ENCODE measurements at places on chromosomes 4 and X.
A peak's percentile ranks its signal among the peaks of the same experiment; 100 is the strongest.

DNA sequence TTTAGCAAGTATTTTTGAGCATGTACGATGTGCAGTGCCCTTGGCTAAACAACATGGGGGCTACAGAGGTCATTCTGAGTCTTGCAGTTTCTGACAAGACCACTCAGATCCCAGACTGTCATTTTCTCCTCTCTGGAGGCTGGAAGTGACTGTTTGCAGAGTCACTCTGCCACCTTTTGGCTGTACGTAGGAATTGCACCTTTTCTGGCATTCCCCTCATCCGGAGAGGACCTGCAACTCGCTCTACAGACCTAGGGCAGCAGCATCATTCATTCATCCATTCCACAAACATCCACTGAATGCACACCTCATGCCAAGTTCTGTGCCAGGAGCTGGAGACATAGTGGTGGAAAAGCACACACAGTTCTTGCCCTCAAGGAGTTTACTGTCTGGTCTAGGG, 160.4 kb upstream of the GPR101 start:
- DNase-seq = peak; percentile 17

- no peak for DNase-seq
Observed at GRCh38 chr4:23033796-23034195, 341.1 kb downstream of the GBA3 start.

GRCh38 chr4:5455003-5455585, 253.3 kb downstream of the EVC2 start:
- no peak for DNase-seq

DNA sequence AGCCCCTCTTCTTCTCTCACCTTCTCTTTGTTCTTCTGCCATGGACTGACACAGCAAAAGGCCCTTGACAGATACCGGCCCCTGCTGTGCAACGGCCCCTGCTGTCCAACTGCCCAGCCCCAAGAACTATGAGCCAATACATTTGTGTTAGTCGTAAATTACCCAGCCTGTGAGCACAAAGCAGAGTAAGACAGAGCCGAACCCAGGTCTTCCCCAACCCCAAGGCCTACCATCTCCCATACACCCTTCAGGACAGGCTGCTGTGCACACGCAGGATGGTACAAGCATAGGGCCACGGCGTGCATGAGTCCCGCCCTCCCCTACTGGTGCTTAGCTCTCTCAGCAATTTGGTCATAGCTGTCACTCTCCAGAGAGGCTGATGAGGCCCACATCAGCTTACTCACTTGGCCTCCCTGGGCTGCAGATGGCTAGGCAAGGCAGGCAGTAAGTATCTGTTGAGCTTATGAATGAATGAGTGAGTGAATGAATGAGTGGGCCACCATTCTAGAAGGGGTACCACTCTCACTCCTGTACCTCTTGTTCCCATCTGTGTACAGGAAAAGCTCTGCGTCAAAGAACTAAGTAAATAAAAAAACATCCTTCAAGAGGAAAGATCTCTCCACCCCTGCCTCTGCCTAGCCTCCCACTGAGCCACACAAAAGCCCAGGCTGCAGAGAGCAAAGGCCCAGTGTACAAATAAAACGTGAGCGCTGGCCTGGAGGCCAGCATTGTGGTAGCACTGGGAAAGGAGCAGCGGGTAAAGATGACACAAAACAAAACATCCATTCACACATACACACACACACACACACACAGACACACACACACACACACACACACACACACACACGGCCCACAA, 13.9 kb downstream of the WDR1 start:
- DNase-seq = no peak

- DNase-seq = peak; percentile 47
Observed at GRCh38 chr4:38154681-38155588, 194.7 kb downstream of the PTTG2 start.

- no peak for DNase-seq
Observed at GRCh38 chr4:25113915-25114904, 46.0 kb downstream of the SEPSECS start.

- no peak for DNase-seq
Observed at GRCh38 chrX:40132751-40133150, 35.0 kb upstream of the BCOR start.

DNA sequence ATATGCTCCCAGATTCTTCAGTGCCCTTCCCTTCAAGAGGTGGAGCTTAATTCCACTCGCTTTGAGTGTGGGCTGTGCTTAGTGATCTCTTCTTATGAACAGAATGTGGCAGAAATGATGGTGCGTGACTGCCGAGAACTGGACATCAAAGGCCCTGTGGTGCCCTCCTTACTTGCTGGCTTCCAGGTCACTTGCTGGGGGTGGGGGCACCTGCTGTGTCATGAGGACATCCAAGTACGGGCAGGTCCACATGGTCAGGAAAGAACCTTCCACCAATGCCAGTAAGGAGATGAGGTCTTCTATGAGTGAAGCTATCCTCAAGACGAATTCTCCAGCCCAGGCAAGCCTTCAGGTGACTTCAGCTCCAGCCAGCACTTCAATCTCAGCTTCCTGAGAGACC, 95.8 kb downstream of the FAM53A start:
- DNase-seq = no peak

DNA sequence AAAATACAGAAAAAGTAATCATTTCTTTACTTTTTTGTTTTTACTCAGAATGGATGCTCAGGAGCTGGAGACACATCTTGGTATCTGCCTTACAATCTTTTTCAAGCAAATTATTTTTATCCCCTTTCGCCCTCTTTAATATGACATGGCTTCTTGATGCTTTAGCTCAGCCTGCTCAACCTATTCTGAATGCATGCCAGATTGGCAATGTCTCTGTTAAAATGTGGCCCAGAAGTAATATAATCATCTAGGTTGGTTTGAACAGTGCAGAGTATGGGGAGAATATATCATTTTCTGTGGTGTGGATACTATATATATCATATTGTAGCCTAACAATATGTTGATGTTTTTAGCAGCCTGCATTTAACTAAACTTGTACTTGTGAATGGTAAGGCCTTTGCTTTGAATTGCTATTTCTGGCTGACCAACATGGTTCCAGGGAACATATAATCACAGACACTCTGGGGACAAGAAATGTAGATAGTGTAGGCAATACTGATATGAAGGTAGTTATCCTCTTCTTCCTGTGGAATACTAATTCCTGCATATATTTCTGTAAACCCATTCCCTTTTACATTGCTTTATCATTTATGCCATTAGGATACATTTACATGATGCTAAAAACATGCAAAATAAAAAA, 282.7 kb downstream of the PPP3CA start:
- peak; percentile 22 for DNase-seq

- DNase-seq = peak; percentile 34
Observed at GRCh38 chrX:7996414-7996813, 69.2 kb upstream of the PNPLA4 start.

DNA sequence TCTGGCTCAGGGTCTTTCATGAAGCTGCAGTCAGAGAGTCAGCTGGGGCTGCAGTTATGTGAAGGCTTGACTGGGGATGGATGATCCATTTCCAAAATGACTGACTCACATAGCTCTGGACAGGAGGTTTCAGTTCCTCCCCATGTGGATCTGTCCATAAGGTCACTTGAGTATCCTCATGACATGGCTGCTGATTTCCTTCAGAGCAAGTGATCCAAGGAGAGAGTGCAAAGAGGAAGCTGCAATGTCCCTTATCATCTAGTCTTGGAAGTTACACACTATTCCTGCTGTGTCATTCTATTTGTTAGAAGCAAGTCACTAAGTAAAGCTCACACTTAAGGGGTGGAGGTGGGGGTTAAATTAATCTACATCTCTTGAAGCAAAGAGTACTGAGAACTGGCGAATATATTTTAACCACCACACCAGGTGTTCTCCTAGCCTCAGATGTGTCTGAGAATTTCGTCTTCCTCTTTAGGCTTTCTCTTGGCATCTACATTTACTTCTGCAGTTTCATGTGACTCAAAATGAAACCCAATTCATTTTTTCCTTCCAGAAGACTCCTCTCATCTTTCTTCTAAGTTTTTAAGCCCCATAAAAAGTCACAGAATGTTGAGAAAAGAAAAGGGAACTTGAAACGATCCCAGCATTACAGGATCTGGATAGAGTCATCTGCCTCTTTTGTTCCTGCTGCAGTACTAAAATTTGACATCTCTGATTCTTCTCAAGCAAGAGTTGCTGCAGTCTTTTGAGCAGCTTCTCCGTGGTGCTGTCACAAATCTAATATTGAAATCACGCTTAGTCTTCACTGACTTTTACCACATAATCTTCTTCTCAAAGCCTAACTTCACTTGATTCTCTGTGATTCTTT, 3.8 kb upstream of the GRPR start:
- no peak for DNase-seq

DNA sequence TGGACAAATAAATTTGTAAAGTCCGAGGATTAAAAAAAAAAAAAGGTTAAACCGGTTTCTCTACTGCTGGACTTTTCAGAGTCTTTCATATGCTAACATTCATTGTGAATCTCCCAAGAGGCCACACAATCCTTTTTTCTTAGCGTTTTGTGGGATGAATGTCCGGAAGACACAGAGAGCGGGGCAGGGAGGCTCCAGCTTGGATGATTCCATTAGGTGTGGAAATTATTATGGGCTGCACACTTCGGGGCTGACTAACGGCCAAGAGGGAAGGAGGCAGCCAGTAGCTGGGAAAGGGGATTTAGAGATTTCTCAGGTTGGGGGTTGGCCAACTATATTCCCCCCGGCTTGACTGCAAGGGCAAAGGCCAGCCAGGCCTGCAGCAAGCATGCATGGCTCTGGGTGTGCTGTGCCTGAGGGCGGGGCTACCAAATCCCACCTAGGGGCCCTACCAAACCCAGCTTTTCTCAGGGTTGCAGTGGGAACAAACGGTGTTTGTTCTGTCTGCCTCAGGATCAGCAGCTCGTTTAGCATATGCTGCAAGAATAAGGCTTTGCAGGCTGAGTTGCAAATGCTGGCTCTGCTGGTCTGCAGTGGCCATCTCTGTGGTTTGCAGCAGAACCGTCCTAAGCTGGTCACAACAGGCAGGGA, 28.6 kb downstream of the NYX start:
- peak; percentile 46 for DNase-seq

All from femur (tissue), 1 donor.